ENCODE measurements at places on chromosomes 2 and 18.

GRCh38 chr2:95401480-95401879 is 1.0 kb upstream of the FAHD2A start:
- no peak for DNase-seq

GRCh38 chr2:235690082-235690808 is 196.4 kb downstream of the AGAP1 start:
- DNase-seq: no peak

GRCh38 chr2:165803123-165803760 is 9.2 kb upstream of the GALNT3 start:
- no peak for DNase-seq

GRCh38 chr18:29749704-29750103 is 1292.8 kb downstream of the DSC3 start:
- no peak for DNase-seq
